ENCODE measurements at places on chromosomes 5 and 9.

GRCh38 chr5:1840071-1840547 lies 38.9 kb downstream of the NDUFS6 start:
- DNase-seq = no peak

DNA sequence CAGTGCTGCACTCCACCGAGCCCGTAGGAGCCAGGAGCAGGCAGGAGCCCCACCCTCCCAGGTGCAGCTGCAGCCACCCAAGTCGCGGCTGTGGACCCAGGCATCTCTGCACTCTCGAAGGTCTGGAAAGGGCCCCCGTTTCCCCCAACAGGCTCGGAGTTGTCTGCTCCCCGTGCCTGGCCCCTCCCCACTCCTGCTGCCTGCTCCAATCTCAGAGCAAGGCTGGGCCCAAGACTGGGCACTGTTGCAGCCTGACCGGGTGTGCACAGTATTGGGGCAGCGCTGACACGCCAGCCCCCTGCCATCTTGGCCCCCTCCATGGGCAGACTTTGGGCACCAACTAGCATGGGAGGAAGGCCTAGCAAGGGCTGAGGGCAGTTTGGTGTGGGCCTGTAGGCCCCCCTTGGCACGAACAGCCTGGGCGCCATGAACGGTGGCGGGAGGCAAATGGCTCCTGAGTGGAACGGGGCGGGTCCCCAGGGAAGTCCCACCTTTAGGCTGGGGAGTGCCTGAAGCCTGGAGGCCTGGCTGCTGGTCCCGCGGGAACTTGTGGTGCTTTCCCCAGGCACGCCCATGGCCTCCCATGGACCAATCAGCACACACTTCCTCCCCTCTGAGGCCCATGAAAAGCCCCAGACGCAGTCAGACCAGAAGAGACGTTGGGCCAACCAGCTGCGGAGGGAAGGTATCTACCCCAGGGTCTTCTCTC lies 60.4 kb downstream of the PSAT1 start:
- DNase-seq = peak; percentile 4

DNA sequence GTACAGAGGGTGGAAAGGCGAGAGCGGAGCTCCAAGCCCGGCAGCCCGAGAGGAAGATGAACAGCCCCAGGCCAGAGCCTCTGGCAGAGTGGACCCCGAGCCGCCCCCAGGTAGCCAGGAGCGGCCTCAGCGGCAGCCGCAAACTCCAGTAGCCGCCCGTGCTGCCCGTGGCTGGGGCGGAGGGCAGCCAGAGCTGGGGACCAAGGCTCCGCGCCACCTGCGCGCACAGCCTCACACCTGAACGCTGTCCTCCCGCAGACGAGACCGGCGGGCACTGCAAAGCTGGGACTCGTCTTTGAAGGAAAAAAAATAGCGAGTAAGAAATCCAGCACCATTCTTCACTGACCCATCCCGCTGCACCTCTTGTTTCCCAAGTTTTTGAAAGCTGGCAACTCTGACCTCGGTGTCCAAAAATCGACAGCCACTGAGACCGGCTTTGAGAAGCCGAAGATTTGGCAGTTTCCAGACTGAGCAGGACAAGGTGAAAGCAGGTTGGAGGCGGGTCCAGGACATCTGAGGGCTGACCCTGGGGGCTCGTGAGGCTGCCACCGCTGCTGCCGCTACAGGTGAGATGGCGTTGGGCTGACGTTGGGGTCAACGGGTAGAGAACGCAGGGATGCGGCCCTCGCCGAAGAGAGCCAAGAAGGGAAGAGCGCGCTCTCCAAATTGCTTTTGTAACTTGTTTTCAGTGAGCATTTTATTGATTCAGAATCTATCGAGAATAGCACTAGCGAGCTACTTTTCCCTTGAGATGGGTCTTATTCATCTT lies at the start of gene PTGER4:
Gene PTGER4 (plus strand): TSS at position 3 of the 769 bp plus-strand sequence. CDS start 1,079 bp downstream, outside the sequence.
- no peak for DNase-seq

DNA sequence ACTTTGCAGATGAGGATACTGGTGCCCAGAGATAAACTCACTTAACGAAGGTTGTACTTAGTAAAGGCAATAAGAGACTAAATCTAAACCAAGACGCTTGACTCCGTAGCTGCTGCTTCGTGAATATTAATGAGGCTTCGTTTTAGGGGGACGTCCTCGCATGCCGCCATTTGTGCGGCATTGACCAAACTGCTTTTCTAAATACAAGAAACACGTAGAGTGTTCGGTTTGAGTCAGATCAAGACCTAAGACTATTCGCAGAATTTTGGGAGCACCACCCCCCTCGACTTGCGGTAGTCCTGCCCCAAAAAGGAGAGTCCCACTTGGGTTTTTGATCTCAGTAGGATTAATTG lies 1.1 kb downstream of the NPM1 start:
- DNase-seq = no peak

GRCh38 chr5:169173372-169173771 lies 127.6 kb downstream of the SLIT3 start:
- DNase-seq = no peak

GRCh38 chr9:113645227-113645977 lies 181.9 kb downstream of the RGS3 start:
- DNase-seq = no peak

- no peak for DNase-seq
Observed at GRCh38 chr9:17004500-17004899, 130.3 kb upstream of the CNTLN start.

Data from stimulated activated naive B cell treated with anti-CD40 and anti-IgM and Interleukin-4, amounts not matched to agents 10 μg/mL and 1 μg/mL and 100 μg/mL, for 72 hours (primary cell).